EL (cell line): ENCODE measurements at places on chromosomes 6 and 20.

DNA sequence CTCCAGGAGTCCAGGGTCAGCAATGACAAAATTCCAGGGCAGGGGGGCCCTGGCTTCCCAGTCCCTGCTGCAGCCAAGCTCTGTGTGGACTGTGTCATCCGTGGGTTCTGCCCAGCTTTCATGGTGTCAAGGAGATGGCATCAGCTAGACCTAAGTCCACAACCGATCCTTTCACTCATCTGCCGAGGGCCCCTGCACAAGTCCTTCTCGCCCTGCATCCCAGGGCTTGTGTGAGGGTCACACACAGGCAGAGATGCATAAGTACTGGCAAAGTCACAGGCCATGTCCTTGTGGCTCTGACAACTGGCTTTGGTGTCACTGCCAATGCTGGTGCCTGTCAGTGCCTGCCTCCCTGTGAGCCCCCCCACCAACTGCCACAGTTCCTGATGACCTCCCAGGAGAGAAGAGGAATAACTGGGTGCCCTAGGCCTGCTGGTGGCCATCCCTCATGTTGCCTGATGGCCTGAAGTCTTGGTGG is 181.4 kb upstream of the CST7 start:
- DNase-seq = no peak

DNA sequence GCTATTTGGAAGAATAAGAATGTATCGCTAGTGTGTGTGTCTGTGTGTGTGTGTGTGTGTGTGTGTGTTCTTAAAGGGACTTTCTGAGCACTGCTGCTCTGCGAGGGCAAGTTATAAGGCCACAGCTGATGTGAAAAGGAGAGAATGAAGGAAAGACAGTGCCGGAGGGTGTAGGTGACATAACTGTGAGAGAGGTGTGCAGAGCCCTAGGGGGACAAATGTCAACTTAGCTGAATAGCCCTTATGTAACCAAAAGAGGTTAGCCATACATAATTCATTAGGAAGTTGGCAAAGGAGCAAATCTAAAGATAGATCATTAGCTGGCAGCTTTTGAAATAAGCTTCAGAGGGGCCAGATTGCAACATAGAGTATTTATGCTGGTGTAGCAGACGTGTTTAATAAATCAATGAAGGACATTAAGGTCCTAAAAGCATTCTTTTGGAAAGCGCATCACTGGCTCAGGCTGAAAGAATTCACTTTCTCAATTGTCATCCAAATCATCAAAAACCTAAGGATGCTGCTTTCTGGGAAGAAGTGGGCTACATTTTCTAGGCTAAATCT is 81.0 kb downstream of the NDUFAF5 start:
- peak; percentile 74 for DNase-seq

GRCh38 chr6:90080876-90081481 is 186.7 kb downstream of the GJA10 start:
- DNase-seq = no peak

GRCh38 chr6:166351715-166352285 is 9.5 kb upstream of the SFT2D1 start:
- no peak for DNase-seq

GRCh38 chr6:12806796-12807195 is 90.2 kb downstream of the PHACTR1 start:
- no peak for DNase-seq

DNA sequence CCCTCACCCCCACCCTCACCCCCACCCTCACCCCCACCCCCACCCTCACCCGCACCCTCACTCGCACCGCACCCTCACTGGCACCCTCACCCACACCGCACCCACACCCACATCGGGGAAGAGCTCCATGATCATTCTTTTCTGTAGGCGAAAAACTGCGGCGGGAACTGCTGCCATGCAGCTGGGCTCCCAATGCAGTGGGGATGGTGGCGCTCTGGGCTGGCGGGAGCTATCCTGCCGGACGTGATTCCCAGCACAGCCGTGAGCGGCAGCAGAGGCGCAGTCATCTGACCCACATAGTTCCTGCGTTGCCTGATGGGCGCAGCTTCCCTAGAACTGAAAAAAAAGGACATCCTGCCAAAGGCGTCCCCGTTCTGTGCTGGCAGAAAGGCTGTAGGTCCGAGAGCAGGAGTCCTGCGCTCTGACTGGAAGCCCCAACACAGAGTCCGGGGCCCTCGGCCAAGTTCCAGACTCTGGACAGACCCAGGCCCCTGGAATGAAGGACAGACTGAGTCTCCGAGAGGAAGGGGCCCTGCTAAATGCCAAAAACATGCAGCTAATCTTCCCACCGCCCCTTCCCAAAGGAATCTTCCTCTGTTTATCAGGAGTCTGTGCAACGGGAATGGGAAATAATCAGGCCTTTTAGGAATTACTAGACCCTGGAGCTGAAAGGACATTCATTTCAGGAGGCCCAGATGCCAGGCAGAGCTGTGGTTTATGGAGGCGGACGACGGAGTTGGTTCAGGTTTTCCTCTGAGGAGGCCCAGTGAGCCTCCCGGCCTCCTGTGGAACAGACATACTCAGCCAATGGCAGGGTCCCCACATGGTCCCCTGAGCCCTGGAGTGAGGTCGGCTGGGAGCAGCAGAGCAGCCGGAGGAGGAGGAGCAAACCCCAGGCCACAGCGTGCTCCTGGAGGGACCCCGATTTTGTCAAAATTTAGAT is 14.1 kb upstream of the TCFL5 start:
- peak; percentile 86 for DNase-seq

DNA sequence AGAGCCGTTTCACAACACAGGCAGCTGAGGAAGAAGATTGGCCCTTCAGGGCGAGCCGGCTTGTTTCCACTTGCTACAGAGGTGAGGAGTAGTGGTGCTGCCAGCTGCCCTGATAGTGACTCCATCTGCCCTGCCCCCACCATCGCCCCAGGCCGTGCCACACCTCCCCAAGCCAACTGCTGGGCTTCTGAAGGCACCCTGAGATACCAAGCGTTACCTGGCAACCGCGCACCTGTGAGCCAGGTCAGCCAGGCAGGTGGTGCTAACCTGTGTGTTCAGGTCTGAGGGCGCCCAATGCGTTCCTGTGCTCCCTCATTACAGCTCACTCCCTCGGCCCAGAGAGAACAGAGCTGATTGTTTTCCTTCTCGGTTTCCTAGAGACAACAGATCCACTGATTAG is 299.1 kb upstream of the ID4 start:
- DNase-seq = no peak

- no peak for DNase-seq
These were observed 24.7 kb upstream of the LRFN2 start for GRCh38 chr6:40611912-40612311.
